ENCODE measurements at places on chromosomes 2 and 18.

DNA sequence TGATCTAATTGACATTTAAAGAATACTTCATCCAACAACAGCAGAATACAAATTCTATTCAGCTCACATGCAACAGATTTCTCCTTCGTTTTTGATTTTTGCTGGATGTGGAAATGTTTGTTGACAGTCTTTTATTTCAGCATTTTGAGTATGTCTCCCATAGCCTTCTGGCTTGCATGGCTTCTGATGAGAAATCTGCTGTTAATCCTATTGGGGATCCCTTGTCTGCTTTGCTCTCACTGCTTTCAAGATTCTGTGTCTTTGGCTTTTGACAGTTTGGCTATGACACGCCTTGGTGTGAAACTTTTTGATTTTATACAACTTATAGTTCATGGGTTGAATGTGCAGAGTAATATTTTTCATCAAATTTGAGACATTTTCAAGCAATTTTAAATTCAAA, 44.7 kb downstream of the TRABD2A start:
- no peak for DNase-seq

DNA sequence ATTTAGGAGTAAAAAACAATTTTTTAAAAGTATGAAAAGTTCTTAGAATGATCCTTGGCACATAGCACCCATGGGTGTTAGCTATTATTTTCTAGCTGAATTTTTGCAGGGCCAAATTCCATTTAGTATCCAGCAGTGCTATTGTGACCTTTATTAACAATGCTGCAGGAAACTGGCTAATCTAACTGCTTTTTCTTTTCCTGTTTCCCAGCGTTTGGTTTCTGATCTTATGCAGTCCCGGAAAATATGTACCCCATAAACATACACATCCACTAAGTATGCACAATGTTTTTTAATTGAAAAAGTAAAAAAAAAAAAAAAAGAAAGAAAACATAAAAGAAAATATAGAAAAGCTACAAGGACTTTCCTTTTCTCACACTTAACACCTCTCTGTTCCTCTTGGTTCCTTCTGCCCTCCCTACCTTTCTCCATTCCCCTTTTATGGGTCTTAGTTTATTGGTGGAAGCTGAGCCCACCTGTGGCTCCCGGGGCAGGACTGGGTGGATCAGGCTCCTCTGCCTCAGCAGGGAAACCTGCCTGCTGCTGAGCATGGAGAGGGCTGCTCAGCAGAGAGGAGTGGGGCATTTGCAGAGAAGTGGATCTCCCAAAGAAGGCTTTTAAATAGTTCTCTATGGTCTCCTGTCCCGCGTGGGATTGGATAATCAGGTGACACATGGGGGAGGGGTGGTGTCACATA, 9.3 kb upstream of the SLC16A14 start:
- DNase-seq: no peak

GRCh38 chr2:172489681-172490080, 62.3 kb downstream of the ITGA6 start:
- DNase-seq: no peak

GRCh38 chr2:134773759-134774742, 55.3 kb upstream of the TMEM163 start:
- no peak for DNase-seq

GRCh38 chr2:49807689-49808088, 653.4 kb upstream of the FSHR start:
- DNase-seq: no peak

DNA sequence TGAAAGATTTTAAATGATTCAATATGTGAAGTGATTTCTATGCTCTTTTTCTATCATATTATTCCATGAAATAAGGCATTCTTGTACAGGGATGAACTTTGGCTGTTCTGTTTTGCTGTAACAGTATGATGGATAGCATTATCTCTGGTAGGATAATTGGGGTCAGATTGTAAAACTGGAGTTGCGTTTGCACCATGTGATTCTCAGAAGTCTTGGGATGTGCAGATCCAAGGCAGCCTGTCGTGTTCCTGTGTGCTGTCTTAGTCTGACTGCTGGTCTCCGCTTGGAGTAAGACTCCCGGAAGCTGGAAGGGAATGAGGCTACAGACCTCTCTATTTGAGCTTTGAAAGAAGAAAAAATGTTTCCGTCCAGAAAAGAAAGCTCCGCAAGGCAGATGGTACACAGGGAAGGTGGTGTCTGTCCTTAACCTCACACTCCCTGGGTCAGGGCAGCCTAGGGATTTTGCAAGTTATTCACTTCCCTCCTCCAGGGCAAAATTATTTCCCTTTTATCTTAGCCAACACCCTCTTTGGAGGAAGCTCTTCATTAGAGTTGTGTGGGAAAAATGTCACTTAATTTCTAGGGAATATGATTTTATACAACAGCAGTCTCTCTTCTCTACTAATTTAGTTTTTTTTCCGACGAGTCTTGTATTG, 250.6 kb downstream of the PTPRM start:
- DNase-seq: no peak

DNA sequence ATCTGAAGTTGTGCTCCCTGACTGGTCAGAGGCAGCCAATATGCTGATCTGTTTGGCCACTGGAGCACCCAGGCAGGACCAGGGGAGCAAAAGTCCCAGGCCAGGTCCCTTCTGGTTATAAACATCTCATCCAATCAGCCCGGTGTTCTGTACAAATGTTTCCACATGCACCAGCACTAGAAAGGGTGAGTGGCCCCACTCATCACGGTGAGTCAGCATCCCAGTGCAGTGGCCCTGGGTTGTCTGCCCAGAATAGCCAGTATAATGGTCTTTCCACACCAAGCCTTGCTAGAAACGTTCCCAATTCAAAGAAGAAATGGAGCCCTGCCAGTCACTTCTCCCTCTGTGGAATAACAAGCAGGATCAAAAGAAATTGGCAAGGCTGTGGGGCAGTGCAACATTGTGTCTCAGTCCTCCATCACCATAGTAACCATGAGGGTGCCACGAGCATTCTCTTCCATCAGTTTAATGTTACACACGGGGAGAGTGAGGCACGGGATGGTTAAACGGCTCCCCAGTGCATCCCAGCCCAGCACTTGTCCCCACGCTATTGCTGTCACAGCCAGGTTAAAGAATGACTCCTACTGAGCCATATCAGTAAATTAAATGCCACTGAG, 174.9 kb downstream of the SEPTIN10 start:
- no peak for DNase-seq

DNA sequence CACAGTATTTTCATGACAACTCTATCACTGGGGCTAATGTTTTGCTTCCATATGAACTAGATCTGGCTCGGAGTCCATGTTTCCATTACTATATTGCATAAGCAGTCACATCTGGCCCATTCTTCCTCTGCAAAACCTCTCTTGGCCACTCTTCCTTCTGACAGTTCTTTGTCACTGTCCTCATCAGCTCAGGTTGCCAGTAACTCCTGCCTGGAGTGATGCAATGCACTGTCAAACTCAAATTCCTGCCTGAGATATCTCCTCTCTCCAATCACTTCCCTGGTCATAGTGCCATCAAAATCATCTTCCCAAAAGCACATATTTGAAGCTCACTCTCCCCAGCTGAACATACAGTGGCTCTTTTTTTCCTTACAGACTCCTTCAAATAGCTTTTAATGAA, 66.1 kb downstream of the COLEC12 start:
- no peak for DNase-seq

DNA sequence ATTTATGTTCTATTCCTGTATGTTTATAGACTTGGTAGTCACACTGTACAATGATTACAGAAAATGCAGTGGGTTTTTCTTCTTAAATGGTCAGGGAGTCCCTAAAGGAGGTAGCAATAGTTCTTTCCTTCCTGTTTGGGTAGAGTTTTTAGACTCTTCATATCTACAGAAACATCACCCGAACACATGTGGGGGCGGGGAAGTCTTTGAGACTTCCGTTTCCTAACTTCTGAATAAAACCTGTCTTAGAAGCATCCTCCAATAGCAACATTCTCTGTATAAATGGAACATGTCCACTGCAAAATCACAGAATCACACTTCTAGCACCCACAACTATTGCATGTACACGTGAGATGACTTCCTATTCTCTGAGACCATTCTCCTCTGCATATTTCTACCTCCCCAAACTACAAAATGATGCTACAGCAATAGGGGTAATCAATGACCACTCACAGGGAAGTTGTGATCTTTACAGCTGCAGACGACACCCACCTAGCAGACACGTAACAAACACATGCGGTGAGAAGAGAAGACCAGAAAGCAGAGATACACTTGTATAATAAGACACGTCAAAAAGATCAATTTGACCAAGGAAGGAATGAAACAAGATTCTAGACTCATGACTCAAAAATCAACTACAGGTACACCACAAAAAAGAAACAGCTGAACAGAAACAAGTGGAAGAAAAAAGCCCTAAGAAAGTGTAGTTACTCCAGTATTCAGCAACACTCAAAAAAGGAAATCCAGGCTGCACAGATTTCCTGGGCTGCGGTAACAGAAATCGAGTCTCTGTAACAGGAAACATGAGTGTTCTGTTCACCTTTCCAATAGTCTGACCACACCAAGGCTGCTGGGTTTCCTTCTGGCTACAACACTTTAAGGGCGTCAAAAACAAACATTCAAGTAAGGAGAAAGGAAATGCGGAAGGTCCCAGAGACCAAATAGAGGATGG, 120.4 kb downstream of the ZNF516 start:
- peak; percentile 67 for DNase-seq

DNA sequence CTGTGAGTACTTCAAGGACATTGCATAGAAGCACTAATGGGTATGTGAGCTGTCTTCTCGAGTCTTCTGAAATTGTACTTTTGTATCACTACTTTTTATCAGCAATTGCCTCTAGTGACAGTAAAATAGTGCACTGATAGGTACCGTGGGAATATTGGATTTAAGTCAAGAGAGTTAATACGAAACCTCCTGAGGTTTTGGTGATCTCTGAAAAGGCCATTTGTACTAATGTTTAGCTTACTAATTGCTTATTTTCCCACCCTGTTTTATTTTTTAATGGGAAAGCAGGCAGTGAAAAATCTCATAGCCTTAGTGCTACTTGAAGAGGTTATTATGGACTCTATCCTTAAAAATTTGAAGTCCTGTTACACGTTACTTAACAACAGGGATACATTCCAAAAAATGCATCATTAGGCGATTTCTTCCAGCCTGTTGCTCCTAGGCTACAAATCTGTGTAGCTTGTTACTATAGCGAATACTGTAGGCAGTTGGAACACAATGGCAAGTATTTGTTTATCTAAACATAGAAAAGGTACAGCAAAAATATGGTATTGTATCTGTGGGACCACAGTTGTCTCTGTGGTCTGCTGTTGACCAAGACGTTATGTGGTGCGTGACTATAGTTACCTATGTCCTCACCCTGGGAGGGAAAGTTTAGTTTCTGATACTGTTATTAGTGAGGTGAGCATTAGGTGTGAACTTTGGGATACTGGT, 65.9 kb downstream of the CAB39 start:
- DNase-seq: no peak

DNA sequence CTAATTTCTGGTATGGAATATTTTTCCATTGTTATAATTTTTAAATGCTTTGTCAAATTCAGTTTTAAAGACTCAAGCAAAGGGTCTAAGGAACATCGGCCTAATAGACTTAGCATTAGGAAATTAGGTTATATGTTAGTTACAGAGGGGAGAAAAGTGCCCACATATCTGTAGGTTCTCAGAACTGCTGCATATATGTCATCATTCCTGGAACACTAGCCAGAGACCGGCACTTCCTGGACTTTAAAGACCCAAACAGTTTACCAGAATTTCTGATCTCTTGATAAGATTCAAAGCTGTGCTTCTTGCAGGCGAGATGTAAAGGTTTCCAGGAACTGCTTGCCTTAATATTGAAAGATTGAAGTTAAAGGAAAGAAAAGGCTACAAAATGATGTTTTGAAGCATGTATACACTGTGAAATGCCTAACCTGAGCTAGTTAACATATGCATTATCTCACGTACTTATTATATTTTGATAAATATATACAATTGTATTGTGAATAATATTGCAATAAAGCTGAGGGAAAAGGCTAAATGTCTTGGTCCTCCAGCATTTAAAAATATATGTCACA, 993.6 kb downstream of the LRP1B start:
- DNase-seq: no peak

DNA sequence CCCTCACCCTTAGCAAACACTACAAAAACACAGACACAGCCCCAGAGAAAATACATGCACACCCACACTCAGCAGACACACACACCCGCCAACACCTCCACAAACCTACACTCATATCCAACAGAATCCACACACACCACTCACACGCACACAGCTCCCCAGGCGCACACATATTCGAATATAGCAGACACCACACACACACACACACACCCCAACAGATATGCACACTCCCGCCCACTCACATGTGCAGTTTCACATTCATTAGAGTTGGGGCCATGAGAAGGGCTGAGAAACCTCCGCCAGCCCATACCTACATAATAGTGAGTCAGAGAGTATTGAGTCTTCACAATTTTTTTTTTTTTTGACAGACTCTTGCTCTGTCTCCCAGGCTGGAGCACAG, 29.4 kb upstream of the NOTO start:
- DNase-seq: peak; percentile 79

- no peak for DNase-seq
Measured at GRCh38 chr2:158578703-158579330, 122.1 kb downstream of the PKP4 start.

GRCh38 chr18:45449418-45450227, 165.7 kb upstream of the SLC14A2 start:
- DNase-seq: no peak

DNA sequence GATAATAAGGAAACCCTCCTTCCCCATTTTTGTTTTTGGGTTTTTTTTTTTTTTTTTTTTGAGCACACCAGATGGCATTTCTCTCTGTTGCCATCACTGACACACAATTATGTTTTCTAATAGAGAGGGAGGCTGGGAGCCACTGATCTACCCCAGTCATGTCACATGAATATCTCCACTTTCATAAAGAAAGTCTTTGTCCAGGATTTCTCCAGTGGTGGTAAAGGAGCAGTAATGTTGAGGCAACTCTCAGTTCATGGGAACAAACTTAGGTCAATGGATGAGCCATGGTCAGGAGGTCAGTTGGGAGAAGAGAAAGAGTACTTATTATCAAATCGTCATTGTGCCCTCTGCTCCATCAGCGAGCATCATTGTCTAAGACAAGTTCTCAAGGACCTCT, 603.7 kb downstream of the ARHGAP15 start:
- no peak for DNase-seq

DNA sequence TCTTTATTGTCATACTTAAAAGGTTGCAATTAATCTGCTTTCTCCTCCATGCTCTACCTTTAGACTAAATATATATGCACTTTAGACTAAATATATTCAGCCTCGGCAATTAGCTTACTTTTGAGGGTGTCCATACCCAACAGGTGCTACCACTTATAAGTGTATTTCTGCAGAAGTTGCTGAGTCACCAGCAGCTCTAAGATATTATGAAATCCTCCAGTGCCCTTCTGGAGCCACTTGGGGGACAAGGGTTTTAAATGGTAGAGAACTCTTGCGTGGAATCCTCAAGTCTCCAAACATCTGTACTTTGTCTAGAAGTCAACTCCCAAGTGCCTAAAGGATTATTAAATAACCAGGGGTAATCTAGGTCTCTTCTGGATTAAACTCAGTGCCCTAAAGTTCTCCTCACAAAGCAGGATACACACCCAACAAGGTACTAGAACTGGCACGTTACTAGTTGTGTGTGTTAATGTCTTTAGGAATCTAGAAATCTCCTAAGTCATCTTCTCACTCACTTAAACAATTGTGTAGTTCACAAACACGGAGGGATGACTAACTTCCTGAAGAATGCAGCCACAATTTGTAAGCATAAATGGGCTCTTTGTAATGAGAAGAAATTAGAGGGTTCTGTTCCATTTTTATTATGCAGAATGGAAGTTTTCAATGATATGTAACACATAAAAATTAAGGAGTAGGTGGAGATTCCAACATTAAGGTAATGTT, 159.7 kb downstream of the CD226 start:
- no peak for DNase-seq

GRCh38 chr2:159595410-159596046, 20.8 kb downstream of the BAZ2B start:
- DNase-seq: no peak

GRCh38 chr2:68330691-68331090, 10.9 kb upstream of the CNRIP1 start:
- no peak for DNase-seq

All from activated CD4-positive, alpha-beta T cell treated with anti-CD3 and anti-CD28 coated beads for 48 hours (primary cell).